ENCODE measurements at places on chromosomes 16 and 17.

DNA sequence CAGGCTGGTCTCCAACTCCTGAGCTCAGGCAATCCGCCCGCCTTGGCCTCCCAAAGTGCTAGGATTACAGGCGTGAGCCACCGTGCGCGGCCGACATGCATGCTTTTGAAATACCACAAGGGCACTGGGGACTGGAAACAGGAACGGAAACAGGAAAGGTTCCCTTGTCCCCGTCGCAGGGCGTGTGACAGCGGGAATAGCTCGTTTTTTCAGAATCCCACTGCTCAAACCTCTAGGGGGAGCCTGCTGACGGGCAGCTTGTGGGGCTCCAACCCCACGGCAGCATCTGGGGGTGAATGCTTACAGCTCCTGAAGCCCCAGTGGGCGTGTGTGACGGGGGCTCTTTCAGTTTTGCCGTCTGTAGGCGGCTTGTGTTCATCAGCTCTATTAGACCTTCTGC is 18.8 kb upstream of the ASGR2 start:
- peak; percentile 47 for DNase-seq

GRCh38 chr17:80871341-80871740 is 120.3 kb upstream of the CHMP6 start:
- DNase-seq = no peak

GRCh38 chr17:364308-364707 is 11.7 kb upstream of the RPH3AL start:
- DNase-seq = no peak

- no peak for DNase-seq
Measured at GRCh38 chr17:9837551-9838471, 12.1 kb downstream of the GLP2R start.

GRCh38 chr17:16521070-16521727 is 29.2 kb upstream of the LRRC75A start:
- peak; percentile 47 for DNase-seq

DNA sequence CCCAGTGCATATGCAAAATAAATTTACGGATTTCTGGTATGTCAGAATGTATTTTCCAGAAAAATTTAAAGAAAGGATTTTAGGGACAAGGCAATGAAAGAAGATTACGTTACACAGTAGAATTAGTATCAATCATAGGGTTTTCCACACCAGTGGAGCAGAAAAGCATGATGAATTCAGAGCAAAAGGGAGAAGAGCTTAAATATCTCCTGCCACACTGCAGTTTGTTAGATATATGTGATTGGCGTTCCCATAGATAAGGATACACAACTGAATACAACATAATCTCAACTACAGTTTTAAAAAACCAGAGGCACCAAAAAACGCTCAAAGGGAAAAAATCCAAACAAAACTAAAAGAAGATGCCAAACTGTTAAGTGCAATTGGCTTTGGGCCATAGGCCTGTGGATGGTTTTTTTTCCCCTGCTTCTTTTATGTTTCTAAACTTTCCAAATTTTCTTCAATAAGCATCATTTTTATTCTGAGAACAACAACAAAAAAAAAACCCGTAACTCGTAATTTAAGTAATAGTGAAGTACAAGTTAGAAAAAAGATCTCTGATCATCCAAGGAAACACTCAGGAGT is 22.3 kb downstream of the MARF1 start:
- DNase-seq = no peak

DNA sequence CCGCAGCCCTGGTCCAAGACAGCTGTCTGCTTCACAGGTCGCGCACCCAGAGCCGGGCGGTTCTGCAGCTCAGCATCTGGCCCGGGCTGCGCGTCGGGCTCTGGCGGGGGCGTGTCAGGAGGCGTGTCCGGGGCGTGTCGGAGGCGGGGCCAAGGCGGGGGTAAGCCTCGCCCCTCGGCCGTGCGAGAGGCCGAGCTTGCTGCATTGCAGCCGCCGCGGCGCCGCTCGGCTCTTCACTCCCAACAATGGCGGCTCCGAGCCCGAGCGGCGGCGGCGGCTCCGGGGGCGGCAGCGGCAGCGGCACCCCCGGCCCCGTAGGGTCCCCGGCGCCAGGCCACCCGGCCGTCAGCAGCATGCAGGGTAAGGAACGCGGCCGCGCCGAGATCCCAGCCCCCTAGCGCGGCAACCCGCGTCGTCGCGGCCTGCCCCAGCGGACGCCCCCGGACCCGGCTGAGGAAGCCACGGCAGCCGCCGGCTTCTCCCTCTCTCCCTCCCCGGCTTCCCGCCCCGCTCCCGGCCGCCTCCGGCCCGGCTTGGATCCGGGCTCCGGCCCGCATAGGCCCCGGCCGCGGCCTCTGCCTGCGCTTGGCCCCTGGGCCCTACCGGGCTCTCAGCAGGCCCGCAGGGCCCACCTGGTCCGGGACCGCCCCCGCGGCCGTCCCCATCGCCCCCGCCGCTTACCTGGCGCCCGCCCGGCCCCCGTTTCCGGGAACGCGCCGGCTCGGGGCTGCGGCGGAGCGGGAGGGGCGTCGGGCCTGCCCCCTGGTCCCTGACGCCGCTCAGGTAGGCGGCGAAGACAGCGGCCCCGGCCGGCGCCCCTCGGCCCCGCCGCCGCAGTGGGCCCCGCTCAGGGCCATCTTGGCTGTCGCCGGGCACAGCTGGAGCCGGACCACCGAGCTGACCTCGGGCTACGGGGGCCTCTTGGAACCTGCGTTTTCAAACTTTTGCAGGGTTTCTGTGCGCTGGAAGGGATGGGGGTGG is at the start of gene MAP2K4:
Gene MAP2K4, plus strand, starts transcription at position 236 of the 981 bp plus-strand sequence. Its CDS starts 10 bp downstream, at position 246.
- DNase-seq = peak; percentile 82

- no peak for DNase-seq
Measured at GRCh38 chr17:82355770-82356427, 3.1 kb upstream of the TEX19 start.

- DNase-seq = no peak
Measured at GRCh38 chr16:84899414-84899813, 79.6 kb downstream of the CRISPLD2 start.

DNA sequence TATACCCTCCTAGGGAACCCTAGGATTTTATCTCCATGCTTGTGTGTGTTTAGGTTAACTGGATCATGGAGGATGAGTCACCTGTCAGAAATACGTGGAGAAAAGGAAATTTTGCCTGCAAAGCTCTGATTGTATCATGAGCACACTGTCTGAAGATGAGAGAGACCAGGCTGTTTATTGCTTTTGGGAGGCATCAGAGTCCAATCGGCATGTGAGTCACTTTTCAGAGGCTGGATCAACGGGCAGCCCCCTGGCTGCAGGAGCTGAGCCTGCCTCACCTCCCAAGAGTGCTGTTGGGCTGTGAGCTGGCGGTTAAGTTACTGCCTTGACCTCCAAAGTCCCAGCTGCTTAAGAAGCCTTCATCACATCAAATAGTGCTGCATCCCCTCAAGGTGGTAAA is 41.5 kb upstream of the MED9 start:
- no peak for DNase-seq

GRCh38 chr16:67258161-67258835 is 9.5 kb downstream of the SLC9A5 start:
- DNase-seq = no peak

DNA sequence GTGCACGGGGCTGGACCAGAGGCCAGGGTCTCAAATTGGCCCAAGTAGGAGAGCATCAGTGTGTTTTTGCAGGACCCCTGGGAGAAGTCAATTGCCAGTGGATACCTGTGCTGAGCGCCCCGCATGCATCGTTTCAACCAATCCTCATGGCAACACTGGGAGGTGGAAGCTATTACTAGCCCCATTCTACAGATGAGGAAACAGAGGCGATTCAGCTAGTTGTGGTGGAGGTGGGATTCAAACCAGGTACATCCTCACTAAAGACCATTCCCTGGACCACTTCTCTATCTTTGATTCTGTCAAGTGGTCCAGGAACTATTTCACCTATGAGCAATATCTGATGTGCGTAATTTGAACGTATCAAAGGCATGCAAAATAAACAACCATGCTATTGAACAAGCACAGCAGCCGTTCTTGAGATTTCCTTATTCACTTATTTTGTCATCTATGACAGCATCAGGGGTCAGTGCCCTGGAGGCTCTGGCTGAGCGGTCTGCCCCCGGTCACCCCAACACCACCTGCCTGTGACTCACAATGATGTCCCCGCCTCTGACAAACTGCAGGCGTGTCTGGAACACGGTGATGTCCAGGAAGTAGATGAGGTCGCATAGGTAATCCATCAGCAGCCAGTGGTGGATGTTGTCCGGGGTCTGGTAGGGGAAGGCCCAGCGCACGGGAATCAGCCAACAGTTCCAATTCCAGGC is 54.0 kb downstream of the CNGB1 start:
- DNase-seq = no peak

- peak; percentile 72 for DNase-seq
Measured at GRCh38 chr17:78258323-78259191, 27.1 kb downstream of the TMEM235 start.

DNA sequence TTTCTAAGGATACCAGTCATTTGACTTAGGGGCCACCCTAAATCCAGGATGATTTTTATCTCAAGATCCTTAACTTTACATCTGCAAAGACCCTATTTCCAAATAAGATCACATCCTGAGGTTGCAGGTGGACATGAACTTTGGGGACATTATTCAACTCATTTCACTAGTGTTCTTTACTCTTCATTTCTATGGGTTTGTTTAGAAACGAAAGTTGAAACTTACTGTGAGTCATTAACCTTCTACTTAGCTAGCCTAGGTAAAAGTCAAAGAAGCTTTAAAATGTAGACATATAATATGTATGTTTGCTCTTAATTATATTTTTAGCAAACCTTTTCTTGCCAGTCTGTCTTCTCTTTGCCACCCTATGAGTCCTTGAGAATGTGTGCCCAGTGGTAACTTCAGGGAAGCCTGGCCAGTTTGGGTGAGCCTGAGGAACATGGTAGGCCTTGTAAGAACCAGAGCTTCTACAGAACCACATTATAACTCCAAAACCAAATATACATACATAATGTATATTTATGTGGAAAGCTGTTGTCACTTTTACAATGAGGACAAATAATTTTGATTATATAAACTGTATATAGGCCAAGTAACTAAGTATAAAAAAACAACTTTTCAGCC is 38.4 kb downstream of the BPTF start:
- no peak for DNase-seq

DNA sequence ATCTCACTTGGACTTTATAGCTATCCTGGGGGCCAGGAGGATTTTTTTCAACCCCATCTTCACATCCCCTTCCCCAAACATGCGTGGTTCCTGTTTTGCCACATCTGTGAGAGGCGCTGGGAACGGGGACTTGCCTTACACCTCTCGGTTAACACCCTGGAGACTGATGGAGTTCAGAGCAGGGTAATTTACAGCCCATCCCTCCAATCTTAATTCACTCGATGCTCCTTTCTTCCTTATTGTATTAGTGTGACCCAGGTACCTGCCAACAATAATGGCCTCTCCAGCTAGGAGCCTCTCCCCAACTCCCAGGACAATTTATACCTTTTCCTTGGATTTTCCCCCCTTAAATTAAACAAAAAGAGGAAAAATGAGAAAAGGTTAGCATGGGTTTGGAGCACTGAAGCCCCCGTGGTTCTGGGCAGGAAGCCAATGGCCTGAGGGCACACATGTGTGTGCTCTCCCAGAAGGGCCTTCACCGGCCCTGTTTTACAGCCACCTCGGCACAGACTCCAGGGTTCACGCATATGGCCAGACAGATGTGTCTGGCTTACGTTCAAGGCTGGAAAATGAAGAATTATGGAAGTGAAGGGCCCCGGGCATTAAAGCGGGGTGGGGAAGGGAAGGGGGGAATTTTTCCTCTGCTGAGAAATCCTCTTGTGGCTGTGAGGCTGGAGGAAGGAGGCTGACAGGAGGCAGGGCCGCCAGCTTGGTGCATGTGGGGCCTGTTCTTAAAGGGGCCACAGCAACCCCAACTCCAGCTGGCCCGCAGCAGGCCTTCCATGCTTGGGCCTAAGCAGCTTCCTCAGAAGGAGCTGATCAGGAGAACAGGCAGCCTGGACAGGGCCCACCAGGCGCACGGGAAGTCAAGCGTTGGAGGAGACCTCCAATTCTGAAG is 21.4 kb downstream of the HIC1 start:
- DNase-seq = no peak

DNA sequence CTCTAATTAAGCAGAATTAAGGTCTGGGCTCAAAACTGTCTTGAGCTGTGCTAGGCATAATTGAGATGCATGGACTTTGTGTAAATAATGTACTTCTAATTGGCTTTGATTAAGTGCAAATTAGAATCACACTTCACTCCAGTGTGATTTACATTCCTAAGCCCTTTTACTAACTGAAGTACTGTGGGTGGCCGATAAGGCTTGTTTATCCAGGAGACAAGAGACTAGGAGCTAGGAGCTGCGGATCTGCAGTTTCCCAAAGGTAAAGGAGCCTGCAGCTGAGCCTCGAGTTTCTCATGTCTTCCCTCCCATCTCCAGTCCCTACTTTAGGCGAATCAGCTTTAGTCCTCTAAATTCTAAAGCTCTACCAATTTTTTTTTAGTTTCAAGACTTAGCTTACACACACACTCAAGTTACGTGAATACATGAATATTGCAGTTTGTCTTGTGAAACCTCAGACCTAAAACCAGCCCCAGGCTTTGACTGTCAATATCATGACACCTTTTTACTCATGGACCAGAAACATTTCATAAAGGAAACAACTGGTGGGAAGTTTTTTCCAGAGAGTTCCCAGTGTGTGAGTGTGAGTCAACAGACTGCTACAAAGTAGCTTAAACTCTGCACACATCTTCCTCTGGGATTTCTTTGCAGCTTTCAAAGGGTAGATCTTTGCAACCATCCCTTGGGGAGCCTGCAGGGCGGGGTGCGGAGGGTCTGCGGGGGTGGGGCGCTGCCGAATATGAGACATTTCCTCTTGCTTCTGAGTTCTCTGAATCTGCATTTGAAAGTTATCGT is 113.9 kb upstream of the TBX2 start:
- DNase-seq = peak; percentile 30

- no peak for DNase-seq
Measured at GRCh38 chr17:82909322-82909904, 69.6 kb upstream of the ZNF750 start.

- DNase-seq = no peak
Measured at GRCh38 chr17:34586346-34586846, 7.0 kb downstream of the TMEM132E start.

GRCh38 chr17:78375401-78376151 is 2.9 kb upstream of the PGS1 start:
- no peak for DNase-seq

DNA sequence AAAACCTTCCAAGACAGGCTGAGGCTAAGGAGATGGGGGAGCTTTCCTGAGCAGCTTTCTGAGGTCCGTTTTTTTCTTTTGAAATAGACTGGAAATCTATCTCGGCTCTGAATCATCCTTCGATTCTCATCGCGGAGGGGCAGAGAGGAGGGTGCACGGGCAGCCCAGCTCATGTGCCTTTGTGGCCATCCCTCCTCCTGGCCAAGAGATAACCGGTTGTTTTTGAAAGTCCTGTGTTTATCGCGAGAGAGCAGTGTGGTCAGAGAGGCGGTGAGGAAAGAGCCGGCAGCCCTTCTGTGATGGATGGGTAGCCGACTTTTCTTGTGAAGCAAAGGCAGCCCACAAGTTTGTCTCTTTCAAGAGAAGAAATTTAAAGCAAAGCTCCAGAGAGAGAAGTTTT is 191.6 kb downstream of the CCDC182 start:
- no peak for DNase-seq

GRCh38 chr16:28053461-28053860 is 10.1 kb downstream of the GSG1L start:
- no peak for DNase-seq

- DNase-seq = no peak
Measured at GRCh38 chr17:15440347-15440746, 27.1 kb downstream of the CDRT4 start.

GRCh38 chr17:44209786-44210341 is 9.6 kb downstream of the UBTF start:
- peak; percentile 72 for DNase-seq

All from stimulated activated CD4-positive, alpha-beta T cell treated with anti-CD3 and anti-CD28 coated beads, Interleukin-15, amount 100 ng/mL, for 48 hours (primary cell).